ENCODE measurements at places on chromosomes 11 and 22.

GRCh38 chr22:46173152-46173551, 22.8 kb downstream of the PPARA start:
- DNase-seq, result no peak

- no peak for DNase-seq
These were observed 19.2 kb downstream of the FAM168A start for GRCh38 chr11:73578592-73579185.

DNA sequence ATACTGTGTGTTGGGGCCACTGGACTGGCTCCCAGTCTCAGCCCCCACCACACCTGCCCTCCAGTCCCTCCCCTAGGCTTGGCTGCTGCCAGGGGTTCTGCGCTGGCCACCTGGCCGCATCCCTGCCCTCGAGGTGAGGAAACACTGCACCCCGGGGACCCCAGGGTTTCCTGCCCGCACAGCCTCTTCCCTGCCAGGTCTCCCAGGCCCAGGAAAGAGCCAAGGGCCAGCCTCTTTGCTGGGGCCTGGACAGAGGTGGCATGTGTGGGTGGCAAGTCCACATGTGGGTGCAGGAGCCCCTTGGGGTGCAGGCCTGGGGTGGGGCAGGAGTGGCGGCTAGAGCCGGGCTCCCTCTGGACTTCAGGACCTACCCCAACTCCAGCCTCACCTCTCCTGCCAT, 2.5 kb downstream of the EPS8L2 start:
- DNase-seq, result no peak

- no peak for DNase-seq
These were observed 17.0 kb downstream of the COA4 start for GRCh38 chr11:73859671-73860070.

GRCh38 chr22:45552580-45553350, 50.1 kb downstream of the FBLN1 start:
- DNase-seq, result no peak

DNA sequence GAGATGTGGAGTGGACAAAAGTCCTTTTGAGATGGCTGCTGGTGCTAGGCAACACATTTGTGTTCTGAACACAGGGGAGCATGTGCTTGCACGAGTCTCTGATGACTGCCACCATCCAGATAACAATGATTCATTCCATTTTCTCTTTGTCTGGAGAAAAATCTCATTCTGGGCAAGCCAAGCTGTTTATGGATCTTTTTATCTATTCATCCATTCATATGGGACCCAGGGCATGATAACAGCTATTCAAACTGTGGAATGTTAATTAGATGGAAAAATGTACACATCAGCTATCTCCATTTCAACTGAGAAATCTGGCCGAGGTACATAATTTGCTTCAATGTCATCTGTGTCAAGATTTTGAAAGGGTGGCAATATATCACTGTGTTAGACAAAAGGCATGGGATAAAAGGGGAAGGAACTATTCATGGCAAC, 117.5 kb upstream of the ZBED5 start:
- no peak for DNase-seq

GRCh38 chr11:118530683-118531596, at the start of gene TMEM25:
Gene TMEM25, plus strand, starts transcription at chr11:118531192. Its CDS starts 610 bp downstream, at chr11:118531802.
- peak; percentile 82 for DNase-seq

DNA sequence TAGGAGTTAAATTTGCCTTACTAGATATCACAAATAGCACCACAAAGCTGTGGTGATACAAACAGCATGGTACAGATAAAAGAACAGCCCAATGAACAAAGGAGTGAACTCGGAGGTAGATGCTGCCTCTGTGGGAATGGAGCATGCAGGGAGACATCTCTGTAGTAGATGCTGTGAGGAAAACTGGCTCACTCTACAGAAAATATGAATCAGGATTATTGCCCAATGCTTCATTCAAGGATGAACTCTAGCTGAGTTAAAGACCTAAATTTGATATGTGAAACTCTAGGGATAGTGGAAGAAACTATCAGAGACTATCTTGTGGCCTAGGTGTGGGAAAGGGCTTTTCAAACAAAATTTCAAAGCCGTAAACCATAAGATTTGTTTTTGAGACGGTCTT, 15.3 kb upstream of the CAPN5 start:
- DNase-seq, result no peak

GRCh38 chr11:96155627-96156378, 187.2 kb downstream of the MAML2 start:
- DNase-seq, result peak; percentile 74

- DNase-seq, result no peak
These were observed 4.6 kb downstream of the OR4C45 start for GRCh38 chr11:50037251-50037650.
